ENCODE measurements at places on chromosomes 3 and 15.

GRCh38 chr15:71410347-71410746 lies 295.1 kb downstream of the THSD4 start:
- DNase-seq = no peak

GRCh38 chr15:77225088-77225487 lies 154.2 kb upstream of the TSPAN3 start:
- DNase-seq = no peak

DNA sequence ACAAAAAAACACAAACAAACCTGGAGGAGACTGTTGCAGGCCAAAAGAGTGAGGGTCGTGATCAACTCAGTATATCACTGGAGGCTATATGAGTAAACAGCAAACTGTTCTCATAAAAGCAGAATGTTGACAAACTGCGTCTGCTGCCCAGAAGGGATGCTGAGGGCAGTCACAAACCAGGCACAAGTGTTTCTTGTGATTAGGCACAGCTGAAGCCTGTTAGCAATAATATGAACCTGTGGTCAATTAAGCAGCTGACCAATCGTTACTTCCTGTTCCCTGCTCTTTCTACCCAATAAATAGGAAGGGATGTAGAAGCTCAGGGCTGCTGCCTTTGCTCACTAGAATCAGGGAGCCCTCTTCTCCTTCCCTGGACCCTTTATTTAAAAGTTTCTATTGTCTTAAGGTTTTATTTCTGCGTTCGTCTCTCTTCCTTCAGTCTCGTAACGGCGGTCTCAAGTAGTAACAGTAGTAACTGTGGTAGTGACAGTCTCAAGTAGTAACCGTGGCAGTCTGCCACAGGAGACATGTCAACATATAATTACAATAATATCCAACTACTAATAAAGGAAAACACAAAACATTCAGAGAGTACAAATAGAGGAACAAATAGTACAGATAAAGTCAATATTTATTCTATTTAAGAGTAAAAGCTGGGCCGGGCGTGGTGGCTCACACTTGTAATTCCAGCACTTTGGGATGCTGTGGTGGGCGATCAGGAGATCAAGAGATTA lies 698.4 kb upstream of the CCDC54 start:
- DNase-seq = peak; percentile 14

- no peak for DNase-seq
These were observed 58.7 kb upstream of the TGFBR2 start for GRCh38 chr3:30547716-30548115.

- peak; percentile 84 for DNase-seq
These were observed 165.3 kb downstream of the SHQ1 start for GRCh38 chr3:72682936-72683452.

GRCh38 chr15:56040081-56041035 lies 46.9 kb upstream of the NEDD4 start:
- peak; percentile 31 for DNase-seq

DNA sequence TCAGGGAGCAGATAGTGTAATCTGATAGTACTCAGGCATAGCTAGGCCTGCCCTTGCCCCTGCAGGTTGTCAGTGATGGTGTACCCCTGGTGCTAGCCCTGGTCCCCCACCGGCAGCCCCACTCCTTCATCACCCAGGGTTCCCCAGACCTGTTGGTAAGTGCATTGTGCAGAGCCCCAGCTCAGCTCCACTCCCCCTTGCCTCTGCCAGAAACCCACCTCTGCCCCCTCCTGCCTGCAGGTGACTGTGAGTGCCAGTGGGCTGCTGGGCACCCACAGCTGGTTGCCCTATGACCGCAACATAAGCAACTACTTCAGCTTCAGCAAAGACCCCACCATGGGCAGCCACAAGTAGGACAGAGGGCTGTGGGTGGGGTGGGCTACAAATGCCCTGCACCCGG lies 27.5 kb downstream of the NBEAL2 start:
- DNase-seq = no peak

GRCh38 chr3:39587113-39587512 lies 119.6 kb downstream of the MOBP start:
- DNase-seq = no peak

DNA sequence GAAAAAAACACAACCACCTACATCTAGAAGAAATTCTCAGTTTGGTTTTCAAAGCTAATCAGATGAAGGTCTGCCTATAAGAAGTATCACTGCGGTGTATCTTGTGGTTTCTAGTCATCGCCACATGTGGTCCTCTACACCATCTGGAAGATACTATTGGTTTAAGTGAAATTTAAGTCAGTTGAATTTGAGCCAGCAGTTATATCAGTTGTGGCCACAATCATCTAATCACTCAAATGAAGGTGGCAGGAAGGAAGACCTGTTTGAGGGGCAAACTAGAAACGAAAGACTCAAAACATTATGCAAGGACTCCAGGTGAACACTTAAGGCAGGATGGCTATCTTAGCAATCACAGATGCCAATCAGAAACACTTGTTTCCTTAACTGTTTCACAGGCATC lies 48.7 kb downstream of the ETV5 start:
- DNase-seq = no peak

- DNase-seq = no peak
These were observed 36.4 kb downstream of the ZNF710 start for GRCh38 chr15:90037511-90037860.

GRCh38 chr15:85100186-85100937 lies 118.7 kb downstream of the PDE8A start:
- DNase-seq = no peak

DNA sequence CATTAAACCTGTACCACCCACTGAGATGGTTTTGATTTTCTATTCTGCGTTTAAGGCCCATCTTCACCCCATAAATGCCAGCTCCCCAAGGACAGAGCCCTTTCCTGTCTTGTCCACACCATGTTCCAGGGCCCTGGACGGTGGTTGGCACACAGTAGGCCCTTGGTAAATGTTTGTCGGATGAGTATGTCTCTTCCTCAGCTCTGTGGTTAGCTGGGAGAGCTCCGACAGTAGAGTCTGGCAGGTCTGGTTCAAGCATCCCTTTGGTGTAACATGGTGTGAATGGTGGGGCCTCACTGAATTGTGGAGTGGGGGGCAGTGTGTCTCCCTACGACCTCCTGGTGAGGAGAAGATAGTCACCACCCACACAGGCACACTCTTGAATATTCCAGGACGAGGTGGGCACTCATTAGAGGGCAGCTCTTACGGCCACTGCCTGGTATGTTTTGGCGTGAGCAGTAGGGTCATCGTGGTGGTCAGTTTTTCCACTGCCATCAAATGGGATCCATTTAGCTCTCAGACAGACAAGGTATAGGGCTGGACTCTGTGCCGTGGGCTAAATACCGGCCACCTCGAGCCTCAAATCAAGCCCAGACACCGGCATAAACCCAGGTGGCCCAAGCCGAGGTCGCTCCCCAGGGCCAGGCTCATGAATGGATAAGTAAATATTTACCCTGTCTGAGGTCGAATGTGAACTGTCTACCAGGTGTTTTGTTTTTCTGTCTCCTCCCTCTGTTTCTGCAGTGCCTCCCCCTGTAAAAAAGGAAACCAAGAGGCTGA lies 61.3 kb downstream of the SMAD3 start:
- no peak for DNase-seq

DNA sequence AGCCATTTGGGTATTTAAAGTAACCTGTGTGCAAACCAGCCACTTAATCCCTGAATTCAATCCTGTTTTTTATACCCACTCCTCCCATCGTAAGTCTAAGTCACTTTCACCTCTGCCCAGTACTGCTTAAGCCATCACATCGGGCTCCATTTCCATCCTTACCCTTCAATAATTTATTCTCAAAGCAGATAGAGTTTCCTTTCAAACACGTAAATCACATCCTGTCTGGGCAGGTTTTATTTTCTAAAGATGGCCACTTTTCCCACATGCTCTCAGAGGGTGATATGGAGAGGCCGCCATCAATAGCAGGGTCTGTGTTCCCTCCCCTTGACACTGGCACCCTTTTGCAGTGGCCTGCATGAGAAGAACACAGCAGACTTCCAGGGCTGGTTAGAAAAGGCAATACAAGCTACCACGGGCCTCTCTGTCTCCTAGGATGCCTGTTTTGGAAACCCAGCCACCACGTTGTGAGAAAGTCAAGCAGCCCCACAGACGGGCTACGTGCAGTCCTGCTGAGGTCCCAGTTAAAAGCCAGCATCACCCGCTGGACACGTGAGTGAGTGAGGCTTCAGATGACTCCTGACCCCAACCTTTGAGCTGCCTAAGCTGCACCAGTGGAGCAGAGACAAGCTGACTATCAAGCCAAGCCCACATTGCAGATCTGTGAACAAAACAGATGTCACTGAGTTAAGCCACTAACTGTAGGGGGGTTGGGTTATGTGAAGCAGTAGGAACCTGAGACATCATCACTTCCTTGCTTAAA lies 241.8 kb upstream of the SLCO3A1 start:
- no peak for DNase-seq

- DNase-seq = no peak
These were observed 22.8 kb downstream of the TMEM43 start for GRCh38 chr3:14147617-14148016.

GRCh38 chr3:197456261-197457091 lies 99.3 kb downstream of the BDH1 start:
- no peak for DNase-seq

DNA sequence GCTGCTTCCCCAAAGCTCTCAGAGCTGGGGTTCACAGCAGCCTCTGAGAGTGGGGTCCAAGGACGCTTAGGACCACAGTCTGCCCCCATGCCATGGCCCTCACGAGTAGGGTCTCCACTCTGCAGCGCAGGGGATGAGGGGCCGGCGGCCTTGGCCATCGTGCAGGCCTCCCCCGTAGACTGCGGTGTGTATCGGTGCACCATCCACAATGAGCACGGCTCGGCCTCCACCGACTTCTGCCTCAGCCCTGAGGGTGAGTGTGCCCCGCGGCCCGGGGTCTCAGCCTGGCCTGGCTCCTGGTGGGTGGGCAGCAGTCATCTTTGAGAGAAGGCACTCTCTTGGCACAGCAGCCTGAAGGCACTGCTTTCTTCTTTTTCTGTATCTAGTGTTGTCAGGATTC lies 24.8 kb upstream of the SLC28A1 start:
- no peak for DNase-seq

DNA sequence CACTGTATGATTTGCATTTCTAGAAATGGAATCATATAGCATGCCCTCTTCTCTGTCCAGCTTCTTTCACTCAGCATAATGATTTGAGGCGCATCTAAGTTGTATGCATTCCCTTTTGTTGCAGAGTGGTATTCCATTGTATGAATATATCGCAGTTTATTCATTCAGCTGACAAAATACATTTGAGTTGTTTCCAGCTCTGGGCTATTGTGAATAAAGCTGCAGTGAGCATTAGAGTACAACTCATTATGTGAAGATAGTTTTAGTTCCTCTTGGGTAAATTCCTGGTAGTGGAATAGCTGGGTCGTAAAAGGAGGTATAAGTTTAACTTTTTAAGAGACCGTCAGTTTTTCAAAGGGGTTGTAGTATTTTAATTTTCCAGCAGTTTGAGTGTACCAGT lies 38.5 kb upstream of the POLR2M start:
- DNase-seq = no peak

GRCh38 chr15:63805993-63806980 lies 27.5 kb downstream of the HERC1 start:
- DNase-seq = no peak
